H9 (cell line): ENCODE measurements at places on chromosomes 3 and 15.

- DNase-seq: no peak
Measured at GRCh38 chr3:113534365-113534764, 2.0 kb downstream of the SIDT1 start.

DNA sequence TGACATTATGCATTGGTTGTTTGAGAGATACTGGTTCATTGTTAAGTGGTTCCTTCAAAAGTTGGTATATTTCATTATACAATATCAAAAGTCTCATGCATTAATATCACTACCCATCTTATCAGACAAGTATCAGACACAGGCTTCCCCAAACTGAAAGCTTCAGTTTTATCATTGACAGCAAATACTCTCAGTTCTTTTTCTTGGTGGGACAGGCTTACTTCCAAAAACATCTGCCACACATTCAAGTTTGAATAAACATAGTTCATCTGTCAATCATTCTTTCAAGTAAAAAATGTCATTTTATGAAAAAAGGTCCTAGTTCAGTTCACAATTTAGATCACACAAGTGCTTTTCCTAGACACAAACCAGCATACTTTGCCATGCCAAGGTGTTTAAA, 280.0 kb upstream of the TRIM42 start:
- DNase-seq: no peak

DNA sequence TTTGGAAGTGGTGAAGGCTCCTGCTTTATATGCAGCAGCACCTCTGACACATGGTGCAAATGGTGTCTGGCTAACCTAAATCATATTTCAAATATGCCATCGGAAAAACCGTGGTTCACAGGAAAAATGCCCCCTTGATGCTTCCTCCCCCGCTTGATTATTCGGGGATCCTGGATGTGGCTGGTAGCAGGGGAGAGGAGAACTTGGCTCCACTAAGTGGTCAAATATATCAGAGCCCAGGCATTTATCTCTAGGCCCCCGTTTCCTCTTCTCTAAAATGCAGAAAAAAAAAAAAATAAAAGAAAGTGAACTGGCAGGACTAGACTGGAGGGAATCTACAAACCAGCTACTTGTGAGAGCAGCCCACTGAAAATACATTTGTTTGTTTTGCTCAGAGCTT, 18.2 kb upstream of the ATP2B2 start:
- DNase-seq: no peak

DNA sequence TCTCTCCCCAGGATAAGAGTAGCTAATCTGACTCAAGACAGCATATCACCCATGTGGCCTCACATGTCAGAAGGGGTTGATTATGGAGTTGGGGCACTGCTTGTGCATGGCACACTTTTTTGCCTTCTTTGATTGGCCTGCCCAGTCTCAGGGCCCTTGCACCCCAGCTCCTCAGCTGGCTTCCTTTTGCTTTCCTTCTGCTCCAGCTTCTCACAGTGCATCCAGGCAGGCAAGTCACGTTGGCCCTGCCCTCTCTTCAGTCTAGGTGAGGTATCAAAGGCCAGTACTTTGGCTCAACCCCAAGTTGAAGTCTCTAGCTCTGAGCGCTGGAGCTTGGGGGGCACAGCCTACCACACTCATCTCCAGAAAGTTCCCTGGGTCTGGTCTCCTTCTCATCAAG, 42.2 kb downstream of the NGRN start:
- no peak for DNase-seq

DNA sequence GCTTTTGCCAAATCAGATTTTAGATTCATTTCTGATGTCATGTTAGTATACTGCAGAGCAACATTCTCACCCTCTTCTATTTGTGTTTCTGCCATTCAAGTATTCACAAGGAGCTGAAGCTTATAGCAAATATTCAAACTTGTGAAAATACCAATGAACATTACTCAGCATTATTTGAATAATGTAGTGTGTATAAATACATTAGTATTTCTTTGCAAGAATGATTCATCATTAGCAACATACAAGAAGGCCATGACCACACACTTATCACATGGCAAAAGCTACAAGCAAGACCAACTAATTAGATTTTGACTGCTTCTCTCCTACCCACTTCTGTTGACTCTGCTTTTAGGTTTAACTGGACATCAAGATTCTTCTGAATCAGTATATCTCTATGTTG, 124.9 kb downstream of the IGSF11 start:
- no peak for DNase-seq

- DNase-seq: no peak
Measured at GRCh38 chr3:56940976-56941375, 119.5 kb upstream of the SPATA12 start.

DNA sequence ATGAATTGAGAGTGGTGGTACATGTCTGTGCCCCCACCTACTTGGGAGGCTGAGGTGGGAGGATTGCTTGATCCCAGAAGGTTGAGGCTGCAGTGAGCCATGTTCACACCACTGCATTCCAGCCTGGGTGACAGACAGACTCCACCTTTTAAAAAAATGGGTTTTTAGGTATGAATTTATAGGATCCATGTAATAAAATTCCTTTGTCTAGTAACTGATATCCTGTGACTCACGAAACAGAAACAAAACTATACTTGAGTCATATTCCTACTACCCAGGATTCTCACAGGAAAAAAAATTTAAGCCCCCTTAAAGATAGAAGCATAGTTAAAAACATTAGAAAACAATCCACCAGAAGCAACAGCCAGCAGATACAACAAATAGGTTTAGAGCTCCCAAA, 10.0 kb upstream of the CRTC3 start:
- DNase-seq: no peak

DNA sequence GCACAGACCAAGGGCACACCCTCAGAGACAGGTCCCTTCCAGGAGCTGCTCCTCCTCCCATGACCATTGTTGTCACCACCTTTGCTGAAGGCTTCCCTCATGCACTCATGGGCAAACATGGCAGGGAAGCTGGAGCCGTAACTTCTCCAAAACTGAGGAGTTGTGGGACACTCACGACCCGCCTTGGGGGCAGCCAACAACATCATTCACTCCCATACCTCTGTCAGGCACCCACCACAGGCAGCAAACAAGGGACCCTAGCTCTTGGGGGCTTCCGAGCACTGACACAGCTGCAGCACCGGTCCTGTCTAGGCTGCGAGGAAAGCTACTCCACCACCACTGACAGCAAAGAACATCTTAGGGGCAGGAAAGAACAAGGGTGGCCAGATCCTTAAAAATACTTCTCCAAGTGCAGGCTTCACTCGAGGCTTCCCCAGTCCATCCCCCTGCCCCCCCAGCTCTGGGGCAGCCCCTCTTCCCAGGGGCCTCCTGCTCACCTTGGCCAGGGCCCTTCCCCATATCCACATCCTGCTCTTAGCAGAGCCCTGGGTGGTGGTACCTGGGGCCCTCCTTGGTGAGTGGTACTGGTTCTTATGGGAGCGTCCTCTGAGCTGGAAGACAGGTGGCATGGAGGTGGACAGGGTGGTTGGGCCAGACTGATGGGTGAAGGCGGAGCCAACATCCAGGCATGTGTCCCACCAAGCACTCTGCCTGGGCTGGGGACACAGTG, 28.0 kb upstream of the DUSP7 start:
- DNase-seq: no peak

GRCh38 chr3:60582288-60582687, 669.0 kb downstream of the FHIT start:
- no peak for DNase-seq

DNA sequence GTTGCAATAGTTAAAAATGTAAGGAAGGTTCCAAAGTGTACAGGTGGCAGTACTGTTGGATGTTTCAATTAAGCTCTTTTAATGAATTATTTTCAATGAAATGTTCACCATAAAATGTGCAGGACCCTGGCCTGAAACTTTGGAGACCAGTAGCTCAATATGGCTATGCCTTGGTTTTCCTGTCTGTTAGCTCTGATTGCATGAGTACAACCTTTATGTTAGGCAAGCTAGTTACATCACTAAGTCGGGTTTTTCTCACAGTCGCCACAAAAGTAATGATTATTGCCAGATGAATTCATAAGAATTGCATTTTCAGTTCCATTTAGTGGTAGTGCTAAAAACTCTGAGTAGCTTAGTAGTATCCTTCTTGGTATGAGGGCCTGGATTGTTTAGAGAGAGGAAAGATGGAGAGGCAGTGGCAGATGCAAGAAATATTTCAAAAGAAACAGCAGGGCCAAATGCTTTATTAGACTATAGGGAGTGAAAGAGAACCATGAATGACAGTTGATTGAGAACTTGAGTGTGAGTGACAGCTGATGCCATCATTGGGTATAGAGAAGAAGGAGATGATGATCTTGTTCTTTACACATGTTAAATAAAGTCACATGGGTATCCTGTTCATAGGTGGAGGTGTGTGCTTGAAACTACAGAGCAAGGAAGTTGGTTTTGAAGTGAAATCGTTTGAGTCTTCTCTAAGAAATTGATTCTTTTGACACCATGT, 109.5 kb downstream of the AKAP13 start:
- no peak for DNase-seq

DNA sequence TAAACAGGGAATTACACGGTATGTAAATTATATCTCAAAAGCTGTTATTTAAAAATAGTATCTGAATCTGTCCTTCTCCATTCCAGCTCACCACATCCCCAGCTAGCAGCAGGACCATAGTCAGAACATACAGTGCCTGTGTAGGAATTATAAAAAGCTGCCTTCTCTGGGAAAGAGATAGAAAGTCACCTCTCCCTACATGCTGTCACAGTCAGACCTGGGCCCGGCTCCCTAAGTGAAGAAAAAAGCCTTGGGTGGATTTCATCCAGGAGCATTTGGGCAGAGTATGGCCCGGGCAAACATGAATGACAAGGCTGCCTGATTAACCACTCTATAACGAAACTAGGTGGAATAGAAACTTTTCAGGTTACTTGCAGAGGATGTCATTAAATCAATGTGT, 144.1 kb downstream of the CNTN3 start:
- no peak for DNase-seq

DNA sequence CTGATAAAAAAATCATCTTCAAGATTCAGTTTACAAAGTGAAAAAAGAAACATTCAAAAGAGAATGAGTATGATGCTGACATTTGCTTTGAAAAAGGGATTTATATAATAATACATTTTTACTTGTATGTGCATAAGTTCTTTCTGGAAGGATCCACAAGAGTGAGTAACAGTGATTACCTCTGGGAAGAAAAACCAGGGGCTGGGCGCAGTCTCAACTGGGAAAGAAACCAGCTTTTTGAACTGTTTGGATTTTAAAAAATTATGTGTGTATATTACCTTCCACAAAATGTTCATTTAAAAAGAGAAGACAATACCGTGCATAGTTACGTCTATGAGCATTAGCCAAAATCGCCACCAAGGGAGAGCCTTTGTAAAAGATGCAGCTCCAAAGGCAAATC, 1.3 kb downstream of the CLEC3B start:
- DNase-seq: no peak

DNA sequence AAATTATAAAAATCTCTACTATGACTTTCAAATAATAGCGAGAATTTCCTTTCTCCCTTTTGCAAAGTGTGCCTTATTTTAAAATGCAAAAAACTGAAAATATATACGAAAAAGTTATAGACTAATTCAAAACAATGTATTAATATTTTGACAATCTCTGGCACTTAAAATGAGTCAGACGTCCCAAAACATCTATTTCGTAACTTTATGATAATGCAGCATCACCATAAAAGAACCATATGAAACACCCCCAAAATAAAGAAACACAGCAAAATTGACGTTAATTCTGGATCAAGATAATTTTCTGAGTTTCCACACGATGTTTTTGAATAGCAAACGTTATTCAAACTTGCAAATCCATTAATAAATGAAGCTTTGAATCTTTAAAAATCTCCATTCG, 1.0 kb downstream of the COPS2 start:
- no peak for DNase-seq

DNA sequence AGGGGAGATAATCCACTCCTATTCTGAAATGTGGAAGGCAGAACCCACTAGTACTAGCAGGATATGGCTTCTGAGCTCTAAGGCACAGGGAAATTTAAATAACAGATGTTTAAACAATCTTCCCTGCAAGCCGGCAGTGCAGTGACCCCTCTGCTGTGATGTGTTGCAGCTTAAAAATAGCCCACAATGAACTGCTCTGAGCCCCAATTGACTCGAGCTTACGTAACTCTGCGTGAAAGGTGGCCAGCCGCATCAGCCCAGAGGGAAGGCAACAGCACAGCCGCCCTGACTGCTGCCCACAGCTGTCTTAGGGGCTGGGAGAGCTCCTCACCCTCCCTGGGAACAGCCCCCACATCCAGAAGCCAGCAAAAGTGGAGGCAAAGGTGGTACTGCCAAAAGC, 12.5 kb upstream of the CAMKV start:
- no peak for DNase-seq

DNA sequence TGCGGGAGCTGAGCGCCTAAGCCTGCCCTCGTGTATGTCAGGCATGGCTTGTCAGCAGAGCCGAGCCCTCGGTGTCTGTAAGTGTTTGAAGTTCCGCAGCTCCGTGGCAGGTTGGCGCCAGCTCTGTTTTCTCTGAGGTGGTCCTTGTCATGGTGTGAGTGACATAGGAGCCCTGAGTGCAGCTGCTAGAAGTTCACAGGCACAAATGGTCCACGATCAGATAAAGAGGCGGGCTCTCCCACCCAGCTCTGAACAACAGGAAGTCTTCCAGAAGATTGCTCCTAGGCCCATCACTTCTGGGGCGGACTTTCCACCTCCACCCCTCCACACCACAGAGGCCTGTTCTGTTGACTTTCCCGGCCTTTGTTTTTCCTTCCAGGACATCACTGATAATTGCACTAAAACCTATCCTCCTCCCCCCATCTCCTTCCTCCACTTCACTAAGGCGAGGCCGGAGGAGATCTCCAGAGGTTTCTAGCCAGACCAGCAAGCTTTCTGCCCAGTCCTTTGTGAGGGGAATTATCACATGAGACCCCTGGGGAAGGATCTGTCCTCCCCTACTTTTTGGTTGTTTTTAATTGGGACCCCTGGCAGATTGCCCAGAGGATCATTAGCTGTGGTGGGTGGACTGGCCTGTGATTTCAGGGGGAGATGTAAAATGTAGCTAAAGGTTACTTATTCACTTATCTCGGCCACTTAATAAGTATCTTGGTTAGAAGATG, 19.9 kb downstream of the ITPR1 start:
- DNase-seq: no peak

GRCh38 chr3:172627057-172627809, 83.6 kb downstream of the NCEH1 start:
- DNase-seq: no peak

- DNase-seq: peak; percentile 53
Measured at GRCh38 chr3:181103605-181104004, 114.1 kb upstream of the DNAJC19 start.

GRCh38 chr15:69576948-69577351, 124.3 kb downstream of the RPLP1 start:
- DNase-seq: no peak

DNA sequence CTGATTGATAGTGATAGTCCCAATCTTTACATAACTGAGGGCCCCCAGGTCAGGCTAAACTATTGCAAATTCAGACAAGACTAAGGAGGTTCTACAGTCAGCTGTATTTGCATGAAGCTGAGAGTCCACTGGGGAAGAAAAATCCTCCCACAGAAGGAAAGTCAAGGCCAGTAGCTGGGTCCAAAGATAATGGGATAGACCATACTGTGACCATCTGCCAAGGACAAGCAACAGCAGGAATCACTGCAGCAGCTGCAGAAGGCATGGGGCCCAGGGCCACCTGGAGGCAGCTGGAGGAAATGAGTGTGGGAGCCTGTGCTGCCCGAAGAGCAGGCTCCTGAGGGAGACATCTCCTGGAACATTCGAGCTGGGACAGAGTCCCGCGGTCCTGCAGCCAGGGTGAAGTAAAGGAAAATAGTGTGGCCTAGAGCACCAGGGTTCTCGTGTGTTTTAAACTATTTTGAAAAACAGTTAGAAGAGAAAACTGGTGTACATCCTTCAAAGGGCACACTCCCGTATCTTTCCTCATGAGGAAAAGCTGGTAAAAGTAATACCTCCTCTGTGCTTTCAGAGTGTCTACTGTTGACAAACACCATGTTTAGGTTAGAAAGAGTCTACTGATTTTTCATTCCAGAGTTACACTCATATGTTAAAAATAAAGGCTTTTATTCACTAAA, 13.2 kb upstream of the TMEM212 start:
- DNase-seq: peak; percentile 87
